ENCODE measurements at places on chromosomes 4 and X.

- DNase-seq, result no peak
Observed at GRCh38 chr4:152456609-152457008, 79.3 kb downstream of the FBXW7 start.

- no peak for DNase-seq
Observed at GRCh38 chr4:48018112-48018511, 1.5 kb downstream of the NIPAL1 start.

DNA sequence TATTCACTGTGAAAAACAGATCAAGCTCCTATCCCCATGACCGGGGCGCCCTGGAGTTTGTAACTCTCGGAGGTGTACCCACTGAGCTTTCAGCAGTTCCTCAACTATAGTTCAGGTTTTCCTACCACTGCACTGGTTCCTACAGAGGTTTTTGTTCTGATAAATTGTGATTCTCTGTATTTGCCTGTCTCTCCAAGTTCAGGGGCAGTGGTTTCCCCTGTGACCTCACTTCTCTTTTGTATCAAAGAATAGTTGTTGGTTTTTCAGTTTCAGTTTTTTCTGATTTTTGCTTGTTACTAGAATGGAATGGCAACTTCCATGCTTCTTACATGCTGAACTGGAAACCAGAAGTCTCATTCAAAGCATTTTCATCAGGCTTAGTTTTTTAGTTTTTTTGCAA, 56.8 kb upstream of the PLS3 start:
- DNase-seq, result no peak

DNA sequence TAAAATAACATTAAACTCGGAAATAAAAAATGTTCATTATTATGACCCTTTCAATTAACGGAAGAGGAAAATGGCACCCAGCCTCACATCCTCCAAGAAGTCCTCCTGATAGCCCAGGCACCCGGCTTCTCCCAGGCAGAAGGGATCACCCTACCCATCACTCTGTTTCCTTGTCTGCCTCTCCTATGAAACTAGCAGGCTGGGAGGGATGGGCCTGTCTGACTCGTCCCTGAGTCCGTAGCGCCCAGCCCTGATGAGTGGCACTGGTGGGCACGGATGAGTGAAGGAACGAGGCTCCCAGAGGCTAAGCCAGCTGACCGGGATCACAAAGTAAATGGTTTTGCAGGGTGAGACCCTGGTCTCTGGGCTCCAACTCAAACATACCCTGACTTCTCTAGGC, 28.6 kb upstream of the KIAA0232 start:
- no peak for DNase-seq

GRCh38 chr4:56215901-56216300, 171.4 kb downstream of the AASDH start:
- DNase-seq, result peak; percentile 38

- DNase-seq, result no peak
Observed at GRCh38 chr4:134531013-134531412, 329.4 kb upstream of the PABPC4L start.

- peak; percentile 59 for DNase-seq
Observed at GRCh38 chr4:168076989-168077725, 15.2 kb upstream of the ANXA10 start.

Measured in left hindlimb (tissue), 1 donor.